Kidney tubule cell (primary cell): ENCODE measurements at places on chromosomes 2 and 18.
A peak's percentile ranks its signal among the peaks of the same experiment; 100 is the strongest.

DNA sequence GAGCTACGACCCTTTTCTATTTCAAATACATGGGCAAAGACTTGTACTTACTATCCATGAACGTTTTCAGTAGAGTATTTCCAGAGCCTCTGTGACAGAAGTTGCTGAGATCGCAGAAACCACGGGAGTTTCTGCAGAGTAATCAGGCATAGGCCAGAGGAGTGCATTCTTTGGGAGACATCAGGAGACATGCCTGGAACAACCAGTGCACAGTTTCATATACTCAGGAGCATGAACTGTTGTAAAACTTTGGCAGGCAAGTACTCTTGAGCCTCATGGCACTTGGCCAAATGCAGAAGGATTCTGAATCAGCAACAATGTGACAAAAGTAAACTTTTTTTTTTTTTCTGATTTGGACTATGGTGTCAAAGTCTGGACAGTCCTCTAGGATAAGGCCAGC, 307.1 kb downstream of the GRB14 start:
- peak; percentile 51 for DNase-seq

DNA sequence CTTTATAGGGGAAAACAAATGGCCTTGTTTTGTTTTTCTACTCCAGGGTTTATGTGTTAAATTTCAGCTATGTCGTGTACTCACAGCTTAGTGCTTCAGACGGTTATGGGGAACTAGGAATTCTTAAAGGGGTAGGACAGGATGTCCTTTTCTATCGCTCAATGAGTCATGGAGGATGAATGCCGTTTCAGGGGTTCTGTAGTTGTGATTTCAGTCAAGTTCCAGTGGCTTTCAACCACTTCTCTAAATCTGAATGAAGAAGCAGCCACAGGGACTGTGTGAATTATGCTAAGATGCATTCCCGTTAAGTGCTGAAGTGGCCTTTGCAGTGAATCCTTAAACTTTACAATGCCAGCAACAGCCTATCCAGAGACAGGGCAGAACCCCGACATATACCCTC, 1231.7 kb upstream of the ZEB2 start:
- DNase-seq: peak; percentile 46

DNA sequence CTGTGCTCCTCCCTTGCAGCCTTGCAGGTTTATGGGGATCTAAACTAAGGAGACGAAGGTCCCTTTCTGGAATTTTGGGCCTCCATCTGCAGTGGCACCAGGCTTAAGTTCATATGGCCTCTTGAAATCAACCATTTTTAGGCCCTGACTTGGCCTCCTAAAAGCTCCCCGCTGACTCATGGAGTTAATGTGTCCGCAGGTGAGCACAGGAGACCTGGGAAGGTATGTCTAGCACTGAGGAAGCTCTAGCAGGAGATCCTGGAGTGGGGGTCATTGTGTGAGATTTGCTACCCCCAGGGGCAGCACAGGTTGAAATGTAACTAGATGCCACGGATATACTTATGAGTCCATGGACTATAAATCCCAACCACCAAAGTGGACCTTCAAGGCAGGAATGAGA, 95.9 kb upstream of the CELF4 start:
- DNase-seq: no peak

DNA sequence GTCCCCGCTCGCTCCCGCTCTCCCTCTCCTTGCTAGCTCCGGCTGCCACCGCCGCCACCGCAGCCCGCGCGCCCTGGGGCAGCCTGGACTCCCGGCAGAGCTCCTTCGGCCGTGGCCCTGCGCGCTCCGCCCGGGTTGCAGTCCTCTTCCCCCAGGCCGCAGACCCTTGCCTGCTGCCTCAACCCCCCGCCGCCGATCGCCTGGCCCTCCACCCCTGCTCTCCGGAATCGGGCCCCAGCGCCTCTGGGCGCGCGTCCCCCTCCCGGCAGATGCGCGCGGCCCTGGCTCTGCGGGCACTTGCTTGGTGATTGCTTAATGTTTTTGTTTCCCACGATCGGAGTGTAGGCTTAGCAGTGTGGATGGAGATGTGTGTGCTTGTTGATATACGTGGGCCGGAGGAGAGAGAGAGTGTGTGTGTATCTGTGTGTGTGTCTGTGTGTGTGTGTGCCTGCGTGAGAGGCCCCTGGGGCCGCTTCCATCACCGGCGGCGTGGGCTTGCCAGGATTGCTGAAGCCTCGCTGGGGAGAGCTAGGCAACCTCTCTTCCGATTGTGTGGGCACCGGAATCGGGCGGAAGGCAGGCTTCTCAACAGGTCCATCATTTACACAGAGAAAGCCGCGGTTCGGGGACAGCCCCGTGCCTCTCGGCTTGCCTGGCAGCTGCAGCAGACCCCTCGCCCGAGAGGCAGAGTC, 877 bp downstream of the INHBB start:
- no peak for DNase-seq

GRCh38 chr2:141068053-141068682, 1062.6 kb downstream of the LRP1B start:
- no peak for DNase-seq

- no peak for DNase-seq
Measured at GRCh38 chr18:27608174-27608573, 423.1 kb upstream of the CHST9 start.

- DNase-seq: peak; percentile 3
Measured at GRCh38 chr2:211611061-211611518, 927.5 kb downstream of the ERBB4 start.

DNA sequence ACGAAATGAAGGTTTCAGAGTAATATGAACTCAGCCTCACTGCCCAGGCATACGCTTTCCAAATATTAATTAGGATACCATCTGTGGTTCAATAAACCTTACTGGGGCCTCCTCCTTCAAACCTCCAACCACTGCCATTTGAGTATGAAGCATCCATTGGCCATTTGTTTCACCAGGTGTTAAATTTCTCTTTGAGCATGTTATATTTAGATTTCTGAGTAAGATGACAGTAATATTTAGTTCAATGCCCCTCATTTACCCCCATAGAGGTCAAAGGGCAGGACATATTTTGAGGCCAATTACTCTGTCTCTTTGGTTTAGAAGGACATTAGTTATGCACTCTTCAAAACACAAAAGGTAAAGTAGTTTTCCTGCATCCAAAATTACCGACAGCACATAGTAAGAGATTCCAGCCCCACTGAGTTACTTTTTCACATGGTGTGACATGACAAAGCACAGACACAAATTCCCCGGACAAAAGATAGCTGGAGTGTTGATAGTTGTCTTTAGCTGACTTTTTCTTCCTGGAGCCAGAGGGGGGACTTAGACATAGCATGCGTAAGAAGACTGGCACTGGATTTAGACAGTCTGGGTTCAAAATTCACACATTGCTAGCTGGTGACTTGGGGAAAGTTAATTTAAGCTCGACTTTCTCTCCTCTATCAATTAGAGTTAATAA, 33.1 kb upstream of the LNPK start:
- DNase-seq: no peak

DNA sequence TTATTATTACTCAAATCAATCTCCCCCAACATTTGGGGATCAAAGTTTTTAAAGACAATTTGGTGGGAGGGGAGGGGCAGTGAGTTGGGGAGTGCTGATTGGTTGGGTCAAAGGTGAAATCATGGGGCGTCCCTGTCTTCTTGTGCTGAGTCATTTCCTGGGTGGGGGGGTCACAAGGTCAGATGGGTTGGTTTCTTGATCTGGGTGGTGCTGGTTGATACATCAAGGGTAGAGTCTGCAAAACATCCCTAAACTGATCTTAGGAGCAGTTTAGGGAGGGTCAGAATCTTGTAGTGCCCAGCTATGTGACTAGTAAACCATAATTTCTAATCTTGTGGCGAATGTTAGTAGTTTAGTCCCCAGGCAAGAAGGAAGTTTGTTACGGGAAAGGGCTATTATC, 67.4 kb downstream of the MOGAT1 start:
- no peak for DNase-seq

DNA sequence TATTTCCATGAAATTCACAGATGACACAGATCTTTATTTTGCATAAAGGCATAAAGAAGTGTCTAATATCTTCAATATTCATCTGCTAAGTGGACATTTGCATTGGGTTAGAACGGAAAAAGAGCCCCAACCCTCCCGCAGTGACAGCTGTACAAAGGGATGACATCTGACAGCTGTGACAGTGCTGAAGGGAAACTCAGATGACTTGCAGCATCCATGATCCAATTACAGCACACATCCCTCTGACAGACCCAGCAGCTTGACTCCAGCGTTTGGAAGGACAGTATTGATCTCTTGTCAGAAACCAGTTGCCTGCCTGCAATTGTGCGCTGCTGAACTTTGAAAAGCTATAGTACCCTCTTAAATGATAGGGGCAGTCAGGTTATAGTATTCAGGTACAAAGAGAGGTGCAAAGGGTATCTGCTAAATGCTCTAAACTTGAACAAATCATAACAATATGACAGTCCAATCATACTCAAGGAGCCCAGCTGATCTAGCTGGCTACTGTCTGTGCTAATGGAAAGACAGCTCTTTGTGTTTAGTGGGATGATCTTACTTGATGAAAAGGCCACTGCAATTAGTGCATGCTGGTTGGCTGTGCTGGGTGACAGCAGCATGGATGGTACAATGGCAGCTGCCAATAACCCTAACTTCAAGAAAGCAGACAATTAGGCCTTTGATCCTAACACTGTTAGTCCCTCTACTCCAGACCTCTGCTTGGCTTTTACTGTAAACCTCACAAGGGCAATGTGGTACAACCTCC, 599.2 kb downstream of the NR4A2 start:
- DNase-seq: no peak
